ENCODE measurements at places on chromosomes 5 and 9. TPM values are rescaled to one million over a fixed set of nuclear protein-coding genes. Genes with fewer than 3 reads are reported as not detected.

The BTNL8 gene
- total RNA-seq, result 0.18 TPM

The SHOC1 gene
- not detected for total RNA-seq

The NEUROG1 gene
- not detected for total RNA-seq

The SLC1A3 gene
- total RNA-seq, result 27.1 TPM

The LRRC26 gene
- total RNA-seq, result not detected

The PSMB7 gene
- 413 TPM for total RNA-seq

The ARHGEF28 gene
- 12.9 TPM for total RNA-seq

The ANKRD18B gene
- total RNA-seq, result 3.7 TPM

The ADAMTS13 gene
- total RNA-seq, result 0.07 TPM

The LTC4S gene
- 1.2 TPM for total RNA-seq

The MPDZ gene
- 14.8 TPM for total RNA-seq

The CDC20B gene
- total RNA-seq, result not detected

The TAF11L2 gene
- not detected for total RNA-seq

The CTXN3 gene
- not detected for total RNA-seq

The PCDHB7 gene
- not detected for total RNA-seq

The PRELID1 gene
- 661 TPM for total RNA-seq

The ECPAS gene
- total RNA-seq, result 59.9 TPM

The CNTFR gene
- total RNA-seq, result not detected

The PKD2L2 gene
- not detected for total RNA-seq

The NUTM2G gene
- not detected for total RNA-seq

The PLEKHG4B gene
- total RNA-seq, result 0.61 TPM

The C9orf152 gene
- total RNA-seq, result not detected

The IFNA21 gene
- total RNA-seq, result not detected

The TPPP gene
- 0.18 TPM for total RNA-seq

The TAF11L12 gene
- total RNA-seq, result not detected

The MCCC2 gene
- total RNA-seq, result 50.3 TPM

The CYLC2 gene
- total RNA-seq, result not detected

The C1QTNF2 gene
- 0.33 TPM for total RNA-seq

The SMIM15 gene
- total RNA-seq, result 141 TPM

Measured in HT1080 (cell line).